ENCODE measurements at places on chromosomes 4 and X.

GRCh38 chr4:124282301-124282898 is 430.1 kb downstream of the ANKRD50 start:
- no peak for DNase-seq

- DNase-seq = no peak
Measured at GRCh38 chrX:112012360-112012759, 70.2 kb downstream of the TRPC5 start.

- DNase-seq = peak; percentile 23
Measured at GRCh38 chr4:31427691-31428090, 707.5 kb downstream of the PCDH7 start.

- DNase-seq = peak; percentile 3
Measured at GRCh38 chr4:189092581-189092980, 848.1 kb upstream of the FRG1 start.

DNA sequence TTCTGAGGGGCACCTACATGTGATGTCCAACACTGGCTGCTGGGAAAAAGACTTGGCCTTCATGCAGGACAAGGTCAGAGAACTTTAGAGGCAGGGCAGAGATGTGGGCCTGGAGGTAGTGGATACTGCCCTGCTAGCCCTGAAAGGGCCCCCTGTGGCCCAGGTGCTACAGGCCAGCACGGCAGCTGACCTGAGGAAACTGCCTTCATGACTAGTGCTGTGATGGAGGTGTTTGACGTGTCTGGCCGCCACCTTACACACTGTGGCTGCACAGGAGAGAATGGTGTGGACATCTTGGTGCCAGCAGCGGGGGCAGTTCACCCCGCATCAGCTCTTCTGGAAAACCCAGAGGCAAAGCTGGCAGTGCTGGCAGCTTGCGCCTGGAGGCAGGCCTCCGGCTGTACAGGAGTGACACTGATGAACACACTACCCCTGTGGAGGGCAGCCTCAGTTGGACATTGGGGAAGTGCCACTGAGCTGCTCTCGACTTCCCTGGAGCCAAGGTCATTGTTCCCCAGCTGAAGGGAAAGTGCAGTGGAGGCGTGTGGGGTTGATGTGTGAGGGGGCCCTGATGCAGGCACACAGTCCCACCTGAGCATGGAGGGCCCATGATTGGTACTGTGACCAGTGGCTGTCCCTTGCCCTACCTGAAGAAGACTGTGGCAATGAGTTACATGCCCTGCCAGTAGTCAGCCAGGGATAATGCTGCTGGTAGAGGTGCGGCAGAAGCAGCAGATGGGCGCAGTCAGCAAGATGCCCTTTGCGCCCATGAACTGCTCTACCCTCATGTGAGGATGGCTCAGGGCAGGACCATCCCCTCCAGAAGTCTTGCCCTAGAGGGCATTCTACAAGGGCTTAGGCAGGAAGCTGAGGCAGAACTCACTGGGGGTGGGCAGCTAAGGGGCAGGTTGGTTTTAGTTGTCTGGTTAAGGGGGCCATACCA is 36.9 kb downstream of the COQ2 start:
- no peak for DNase-seq

- DNase-seq = peak; percentile 79
Measured at GRCh38 chr4:126937846-126938422, 694.8 kb upstream of the INTU start.

DNA sequence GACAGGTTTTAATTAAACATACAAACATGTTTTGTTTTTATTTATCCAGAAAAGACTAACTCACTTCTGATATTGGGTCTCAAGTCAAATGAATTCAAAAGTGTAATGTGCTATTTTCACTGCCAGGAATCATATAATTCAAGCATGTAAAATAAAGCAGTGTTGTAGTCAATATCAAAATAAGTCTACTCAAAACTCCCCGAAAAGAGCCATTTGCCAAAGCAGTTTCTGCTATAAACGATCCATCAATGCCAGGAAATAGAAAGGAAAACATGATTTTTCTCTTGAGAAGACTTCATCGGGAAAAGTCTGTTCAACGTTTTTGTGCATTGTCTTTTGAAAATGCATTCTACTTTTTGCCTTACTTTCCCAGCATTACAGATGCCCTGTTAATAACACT is 633.3 kb downstream of the FAT4 start:
- DNase-seq = no peak

DNA sequence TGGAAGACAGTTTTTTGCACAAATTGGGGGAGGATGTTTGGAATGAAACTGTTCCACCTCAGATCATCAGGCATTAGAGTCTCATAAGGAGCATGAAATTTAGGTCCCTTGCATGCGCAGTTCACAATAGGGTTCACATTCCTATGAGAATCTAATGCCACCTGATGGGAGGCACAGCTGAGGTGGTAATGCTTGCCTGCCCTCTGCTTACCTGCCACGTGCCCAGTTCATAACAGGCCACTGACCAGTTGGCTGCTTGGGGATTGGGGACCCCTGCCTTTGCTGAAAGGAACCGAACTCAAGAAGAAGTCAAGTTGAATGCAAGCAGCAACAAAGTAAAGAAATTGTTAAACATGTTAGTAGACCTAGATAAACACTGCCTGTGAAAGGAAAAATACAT is 4.6 kb upstream of the HSPA4L start:
- DNase-seq = no peak

GRCh38 chr4:40628888-40629287 is 776 bp downstream of the RBM47 start:
- DNase-seq = no peak

- DNase-seq = no peak
Measured at GRCh38 chr4:105296672-105297071, 150.0 kb downstream of the TET2 start.

DNA sequence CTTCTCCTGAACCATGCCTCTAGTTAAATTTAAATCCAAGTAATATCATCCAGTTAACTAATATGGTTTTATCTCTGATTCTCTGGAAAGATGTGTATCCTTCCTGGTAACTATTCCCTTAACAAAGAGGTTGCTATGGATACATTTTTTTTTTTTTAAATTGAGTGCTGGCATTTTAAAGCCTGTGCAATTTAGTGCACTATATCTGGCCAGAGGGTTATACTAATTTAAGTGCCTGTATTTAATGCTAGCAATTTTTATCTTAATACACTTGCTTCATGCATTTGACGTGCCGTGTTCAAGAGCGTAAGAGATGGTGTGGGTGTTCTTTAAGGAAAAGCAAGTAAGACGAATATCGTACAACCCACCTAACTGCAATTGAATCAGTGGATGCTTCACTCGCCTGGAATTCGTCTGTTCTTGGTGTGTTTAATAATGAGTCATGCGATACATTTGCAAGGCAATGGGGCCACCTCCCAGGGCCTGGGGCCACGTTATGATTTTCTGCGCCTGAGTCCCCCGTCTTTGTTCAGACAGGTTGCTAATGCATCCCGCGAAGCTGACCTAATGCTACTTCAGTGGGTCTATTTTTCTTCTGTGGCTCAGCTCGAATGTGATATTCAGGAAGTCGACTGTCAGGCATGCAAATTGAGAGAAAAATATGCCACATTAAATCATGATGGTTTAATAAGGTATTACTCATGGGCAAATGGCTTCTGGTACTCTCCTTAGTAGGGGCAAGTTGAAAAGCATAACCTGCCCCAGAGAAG is 14.2 kb upstream of the MID1 start:
- no peak for DNase-seq

DNA sequence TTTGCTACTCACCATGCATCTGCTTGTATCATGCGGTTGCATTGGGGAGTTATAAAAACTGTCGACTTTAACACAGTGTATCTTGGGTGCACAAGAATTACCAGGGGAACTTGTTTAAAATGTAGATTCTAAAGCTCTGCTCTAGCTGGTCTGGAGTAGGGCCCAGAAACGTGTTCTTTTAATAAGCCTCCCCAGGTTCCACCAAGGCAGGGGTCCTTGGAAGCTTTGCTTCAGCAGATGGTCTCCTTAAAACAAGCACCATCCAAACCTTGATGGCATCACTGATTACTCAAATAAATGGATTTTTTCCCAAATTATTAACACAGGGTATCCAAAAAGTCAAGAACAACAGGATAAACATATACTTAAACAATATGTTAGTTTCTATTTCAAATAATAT is 120.2 kb upstream of the NDP start:
- DNase-seq = no peak

DNA sequence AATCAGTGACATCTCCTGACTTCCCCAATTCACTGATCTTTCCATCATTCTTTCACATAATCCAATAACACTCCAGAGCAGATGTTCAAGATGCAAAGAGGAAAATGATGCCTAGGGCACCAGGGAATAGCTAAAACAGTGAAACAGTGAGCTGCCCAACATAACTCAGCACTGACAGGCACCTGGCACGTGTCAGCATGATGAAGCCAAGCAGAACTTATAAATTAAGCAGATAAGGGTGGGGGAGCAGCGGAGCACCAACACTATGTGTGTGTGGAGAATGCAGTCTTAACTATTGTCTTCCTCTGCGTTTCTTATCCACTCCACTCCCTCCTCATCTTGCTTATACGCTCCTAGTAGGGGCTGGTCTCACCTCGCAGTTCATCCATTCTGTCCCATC is 89.4 kb downstream of the AMMECR1 start:
- DNase-seq = no peak

DNA sequence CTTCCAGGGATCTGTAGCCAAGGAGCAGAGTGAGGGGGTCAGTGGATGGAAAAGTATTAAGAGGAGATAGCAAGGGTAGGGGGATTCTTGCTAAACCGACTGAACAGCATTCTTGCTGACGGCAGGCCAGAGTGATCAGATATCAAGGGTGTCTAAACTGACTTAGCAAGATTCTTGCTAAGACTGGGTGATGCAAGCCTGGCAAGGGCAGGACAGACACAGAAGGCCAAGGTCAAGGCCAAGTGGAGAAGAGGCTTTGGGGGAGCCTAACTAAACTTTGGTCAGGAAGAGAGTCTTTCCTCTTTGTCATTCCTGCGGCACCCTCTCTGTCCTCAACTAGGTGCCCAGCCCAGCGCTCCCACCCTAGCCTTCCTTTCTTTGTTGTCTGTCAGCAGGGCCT is 799 bp downstream of the XPNPEP2 start:
- peak; percentile 57 for DNase-seq

- DNase-seq = no peak
Measured at GRCh38 chr4:106614441-106614840, 245.9 kb upstream of the GIMD1 start.

DNA sequence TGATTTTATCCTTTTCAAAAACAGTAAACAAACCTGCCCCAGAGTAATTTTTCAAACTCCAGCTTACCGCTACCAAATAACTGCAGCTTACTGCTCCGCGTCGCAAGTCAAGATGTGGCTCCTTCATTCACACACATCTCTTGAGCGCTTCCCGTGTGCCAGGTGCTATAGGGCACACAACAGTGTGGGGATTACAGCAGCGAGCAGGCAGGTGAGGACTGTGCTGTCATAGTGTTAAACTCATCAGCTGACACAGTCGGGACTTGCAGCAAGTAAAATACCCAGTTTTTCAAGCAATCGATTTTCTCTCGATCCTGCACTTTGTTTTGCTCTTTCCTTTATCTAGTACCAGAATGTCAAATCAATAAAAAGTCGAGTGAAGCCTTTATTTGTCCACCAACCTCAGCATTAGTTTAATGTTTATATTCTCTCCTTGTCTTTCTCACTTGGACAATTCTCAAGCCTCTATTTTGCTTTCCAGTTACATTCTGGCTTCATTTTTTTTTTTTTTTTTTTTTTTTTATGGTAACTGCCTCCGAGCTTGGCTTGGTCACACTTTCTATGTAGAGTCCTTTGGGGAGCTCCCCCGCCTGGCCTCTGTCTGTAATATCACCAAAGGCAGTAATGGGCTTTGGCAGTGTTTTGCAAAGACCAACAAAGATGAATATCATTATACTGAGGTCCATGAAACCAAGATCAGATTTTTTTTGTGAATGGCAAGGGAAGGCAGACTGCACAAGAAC is 8.3 kb upstream of the ASB5 start:
- DNase-seq = peak; percentile 73

DNA sequence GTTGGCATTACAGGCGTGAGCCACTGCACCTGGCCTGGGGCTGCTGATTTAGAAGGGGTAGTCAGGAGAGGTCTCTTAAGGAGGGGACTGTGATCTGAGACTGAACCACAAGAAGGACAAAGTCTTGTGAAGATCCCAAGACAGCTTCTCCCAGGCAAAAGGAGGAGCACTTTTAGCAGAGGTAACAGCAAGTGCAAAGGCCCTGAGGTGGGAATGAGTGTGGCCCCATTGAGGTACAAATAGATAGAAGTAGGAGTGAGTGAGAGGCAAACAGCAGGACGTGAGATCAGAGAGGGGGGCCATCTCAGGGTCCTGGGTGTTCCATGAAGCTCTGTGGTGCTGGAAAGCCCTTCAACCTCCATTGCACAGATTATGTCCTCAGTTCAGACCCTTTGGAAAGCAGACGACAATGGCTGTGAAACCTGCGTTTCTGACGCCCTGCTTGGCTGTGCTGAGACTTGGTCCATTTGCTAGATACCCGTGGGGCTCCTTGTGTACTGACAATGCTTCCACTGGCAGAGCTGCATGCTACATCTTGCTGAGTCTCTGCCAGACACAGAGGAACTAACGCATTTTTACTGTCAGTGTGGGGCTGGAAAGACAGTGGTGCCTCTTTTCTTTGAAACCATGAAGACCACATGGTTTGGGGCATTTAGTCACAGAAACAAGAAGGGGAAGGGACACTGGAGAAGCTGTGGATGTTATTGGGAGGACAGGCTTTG is 1.3 kb upstream of the CCKAR start:
- no peak for DNase-seq

DNA sequence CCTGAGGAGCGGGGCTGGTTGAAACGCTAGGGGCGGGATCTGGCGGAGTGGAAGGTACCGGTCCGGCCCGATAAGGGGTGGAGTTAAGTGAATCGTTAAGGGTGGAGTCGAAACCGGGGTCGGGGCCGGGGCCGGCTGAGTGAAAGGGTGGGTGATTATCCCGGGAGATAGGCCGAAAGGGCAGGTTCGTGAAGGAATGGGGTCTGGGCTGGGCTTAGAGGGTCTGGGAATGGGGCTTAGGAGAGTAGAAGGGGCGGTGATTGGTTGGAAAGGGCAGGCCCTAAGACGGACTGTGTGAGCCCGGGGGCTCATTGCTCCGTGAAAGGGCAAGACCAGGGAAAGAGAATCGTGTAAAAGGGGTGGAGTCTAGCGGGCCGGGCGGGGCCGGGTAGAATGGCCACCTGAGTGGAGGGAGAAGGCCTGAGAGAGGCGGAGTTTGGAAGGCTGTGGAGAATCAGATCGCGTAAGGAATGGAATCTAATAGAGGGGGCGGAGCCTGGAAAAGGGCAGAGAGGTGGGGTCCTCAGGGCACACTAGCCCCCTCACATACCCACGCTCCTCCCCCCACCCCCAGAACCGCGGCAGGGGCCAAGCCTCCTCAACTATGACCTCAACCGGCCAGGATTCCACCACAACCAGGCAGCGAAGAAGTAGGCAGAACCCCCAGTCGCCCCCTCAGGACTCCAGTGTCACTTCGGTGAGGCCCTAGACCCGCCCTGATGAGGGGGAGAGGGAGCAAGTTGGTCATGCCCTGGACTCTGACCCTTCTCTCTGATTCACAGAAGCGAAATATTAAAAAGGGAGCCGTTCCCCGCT is 430 bp downstream of the HDAC6 start:
- peak; percentile 82 for DNase-seq

All from lung (tissue), 17 donors.